ENCODE measurements at places on chromosomes 2 and 18.
A peak's percentile ranks its signal among the peaks of the same experiment; 100 is the strongest.

GRCh38 chr2:196291426-196291825 lies 120.0 kb upstream of the STK17B start:
- DNase-seq, result no peak

DNA sequence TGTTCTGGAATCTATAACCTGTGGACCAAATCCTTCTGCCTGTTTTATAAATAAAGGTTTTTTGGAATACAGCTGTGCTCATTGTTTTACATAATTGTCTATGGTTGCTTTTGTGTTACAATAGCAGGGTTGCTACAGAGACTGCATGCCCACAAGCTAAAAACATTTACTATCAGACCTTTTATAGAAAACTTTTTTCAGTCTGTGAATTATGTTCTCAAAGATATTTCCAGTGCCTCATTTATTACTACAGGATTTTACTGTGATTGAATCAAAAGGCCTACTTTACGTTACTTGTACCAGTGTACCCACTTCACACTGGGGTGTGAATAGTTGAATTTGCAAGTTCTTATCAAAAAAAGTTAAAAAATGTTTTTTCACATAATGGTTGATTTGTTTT lies 7.0 kb downstream of the KIAA1328 start:
- DNase-seq, result no peak

- DNase-seq, result no peak
These were observed 11.1 kb upstream of the DCTN1 start for GRCh38 chr2:74391209-74391579.

- DNase-seq, result no peak
These were observed 104.0 kb downstream of the CYRIA start for GRCh38 chr2:16561676-16562075.

DNA sequence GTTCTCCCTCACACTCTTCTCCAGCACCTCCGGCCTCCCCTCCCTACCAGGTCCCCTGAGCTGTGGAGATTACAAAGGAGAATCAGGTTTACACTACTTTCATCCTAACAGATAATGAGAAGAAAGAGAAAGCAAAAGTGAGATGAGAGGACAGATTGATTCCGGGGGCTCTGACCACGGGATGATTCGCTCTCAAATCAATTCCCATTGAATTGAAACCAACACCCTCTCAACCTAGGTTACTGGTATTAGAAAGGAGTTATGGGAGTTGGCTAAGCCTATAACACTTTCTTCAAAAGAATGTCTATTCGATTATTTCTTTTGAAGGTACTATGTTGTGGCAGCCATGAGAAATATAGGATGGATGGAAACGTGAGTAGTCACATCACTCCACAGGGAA lies 386.2 kb upstream of the TNP1 start:
- no peak for DNase-seq

DNA sequence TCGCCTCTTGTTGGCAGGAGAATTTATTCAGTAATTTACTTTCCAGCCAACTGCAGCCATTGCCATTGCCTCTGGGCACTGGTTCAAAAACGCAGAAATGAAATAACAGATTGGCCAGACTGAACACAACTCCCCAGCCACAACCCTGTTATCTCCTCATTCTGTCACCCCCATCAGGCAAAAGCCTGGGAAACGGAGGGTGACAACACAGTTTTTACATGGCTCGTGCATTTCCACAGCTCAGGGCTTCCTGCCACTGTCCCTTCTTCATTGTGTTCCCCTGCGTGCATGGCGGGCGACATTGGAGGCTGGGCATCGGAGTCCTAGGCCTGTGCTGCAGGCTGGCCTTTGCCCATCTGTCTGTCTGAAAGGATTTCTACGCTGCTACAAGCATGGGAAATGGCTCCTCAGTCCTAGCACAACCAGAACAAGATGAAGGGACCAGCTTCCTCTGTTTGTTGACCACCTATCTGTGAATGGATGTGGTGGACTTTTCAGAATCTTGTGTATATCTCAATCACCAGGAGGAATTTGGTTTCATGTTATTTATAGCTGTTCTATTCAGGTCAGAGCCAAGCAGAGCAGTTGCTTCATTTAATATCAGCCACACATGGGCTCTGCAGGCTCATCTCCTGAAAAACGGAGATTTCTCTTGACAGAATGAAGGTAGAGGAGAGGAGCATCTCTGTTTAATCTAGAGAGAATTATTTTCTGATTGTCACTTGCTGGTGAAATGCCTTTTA lies 107.0 kb downstream of the MGAT5 start:
- no peak for DNase-seq

GRCh38 chr18:36066686-36067054 lies 689 bp downstream of the RPRD1A start:
- DNase-seq, result no peak

- peak; percentile 48 for DNase-seq
These were observed 39.9 kb downstream of the STK17B start for GRCh38 chr2:196131384-196131937.

DNA sequence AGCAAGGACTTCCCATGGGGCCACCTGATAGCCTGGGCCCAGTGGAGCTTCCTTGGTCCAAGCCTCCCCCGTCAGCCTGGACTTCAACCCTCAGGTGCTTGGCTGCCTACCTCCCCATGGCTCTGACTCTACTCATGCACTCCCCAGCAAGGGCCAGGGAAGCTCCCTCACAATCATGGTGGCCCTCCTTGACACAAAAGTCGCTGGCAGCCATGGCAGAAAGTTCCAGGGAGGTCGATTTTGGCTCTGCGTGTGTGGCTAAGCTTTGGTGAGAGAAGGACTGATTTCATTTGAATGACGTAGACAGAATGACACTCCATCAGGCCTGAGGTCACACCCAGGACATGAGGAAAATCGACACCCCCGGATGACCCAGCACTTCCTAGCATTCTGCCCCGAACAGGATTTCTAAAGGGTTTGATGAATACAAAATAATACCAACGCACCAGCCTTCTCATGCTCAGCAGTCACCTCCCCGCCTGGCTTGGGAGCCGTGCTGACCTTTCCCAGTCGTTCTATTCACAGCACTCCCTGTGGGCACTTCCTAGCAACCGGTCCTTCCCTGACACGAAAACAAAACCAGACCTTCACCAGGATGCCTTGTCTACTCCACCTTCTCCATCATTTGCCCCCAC lies 52.7 kb downstream of the LBH start:
- DNase-seq, result no peak

DNA sequence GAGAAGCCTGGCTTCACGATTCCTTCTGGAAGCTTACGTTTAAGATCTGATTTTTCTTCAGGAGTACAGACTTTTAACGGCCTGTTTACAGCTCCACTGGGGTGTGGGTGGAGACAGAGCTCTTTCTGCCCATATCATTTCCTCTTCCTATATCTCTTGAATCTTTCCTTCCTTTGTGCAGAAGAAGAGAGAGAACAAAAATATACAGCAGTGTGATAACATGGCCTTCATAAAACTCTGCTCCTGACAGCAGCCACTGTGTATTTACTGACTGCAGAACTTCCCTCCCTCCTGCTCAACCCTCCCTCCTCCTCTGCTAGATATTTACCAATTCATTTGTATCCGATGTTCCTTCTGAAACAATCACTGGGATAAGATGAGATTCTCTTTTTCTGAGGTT lies 34.1 kb upstream of the REEP1 start:
- DNase-seq, result no peak

- peak; percentile 6 for DNase-seq
These were observed 682 bp upstream of the LNPK start for GRCh38 chr2:176002688-176003210.

- no peak for DNase-seq
These were observed 393.9 kb downstream of the BCL11A start for GRCh38 chr2:60159519-60159918.

DNA sequence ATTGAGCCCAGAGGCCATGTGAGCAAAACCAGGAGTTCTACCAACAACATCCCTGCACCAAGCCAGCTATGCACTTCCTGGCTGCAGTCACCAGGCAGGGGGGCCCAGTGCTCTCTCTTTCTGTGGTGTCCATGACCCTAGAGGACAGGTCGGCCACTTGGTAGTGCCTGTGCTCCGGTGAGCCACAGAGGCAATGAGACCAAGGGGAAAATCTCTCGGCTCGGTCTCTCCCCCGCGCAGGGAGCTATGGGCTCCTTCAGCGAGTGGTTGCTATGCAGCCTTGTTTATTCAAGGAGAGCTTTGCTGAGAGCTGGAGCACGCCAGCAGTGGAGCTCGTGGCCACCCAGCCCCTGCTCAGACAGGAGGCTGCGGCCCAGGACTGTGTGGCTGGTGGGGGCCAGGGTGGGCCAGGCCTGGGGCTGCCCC lies at the start of gene TOGARAM2:
Gene TOGARAM2, plus strand, starts transcription at position 283 of the 426 bp plus-strand sequence. CDS start 13,537 bp downstream, outside the sequence.
- no peak for DNase-seq

DNA sequence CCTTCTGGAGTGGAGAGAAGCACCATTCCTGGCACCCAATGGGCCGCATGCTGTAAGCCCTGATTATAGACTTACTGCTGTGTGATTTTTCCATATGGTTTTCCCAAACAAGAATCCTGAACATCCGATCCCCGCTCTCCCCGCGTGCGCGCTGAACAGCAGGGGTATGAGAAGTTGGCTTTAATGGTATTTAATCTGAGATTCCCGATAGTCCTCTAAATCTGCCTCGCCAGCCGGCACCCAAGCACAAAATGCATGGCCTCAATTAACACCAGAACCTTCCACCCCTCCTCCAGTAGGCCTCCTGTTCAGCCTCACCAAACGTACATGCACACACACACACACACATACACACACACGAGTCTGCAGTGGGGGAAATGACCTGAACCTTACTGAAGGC lies 480.3 kb downstream of the BCL11A start:
- no peak for DNase-seq

DNA sequence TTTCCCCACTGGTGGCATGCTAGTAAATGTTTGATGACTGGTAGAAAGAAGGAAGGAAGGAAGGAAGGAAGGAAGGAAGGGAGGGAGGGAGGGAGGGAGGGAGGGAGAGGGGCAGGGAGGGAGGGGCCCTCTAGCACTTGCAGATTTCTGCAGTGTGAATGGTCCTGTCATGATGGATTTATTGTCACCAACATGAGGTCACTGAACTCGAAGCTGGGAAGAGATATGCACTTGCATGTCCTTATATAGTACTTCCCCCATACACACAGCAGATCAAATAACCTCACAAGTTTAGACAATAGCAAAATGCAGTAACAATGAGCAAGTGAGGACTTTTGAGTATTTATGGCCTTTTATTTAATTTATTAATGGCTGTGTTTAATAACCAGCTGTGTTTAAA lies 44.5 kb upstream of the CXCR4 start:
- DNase-seq, result no peak

DNA sequence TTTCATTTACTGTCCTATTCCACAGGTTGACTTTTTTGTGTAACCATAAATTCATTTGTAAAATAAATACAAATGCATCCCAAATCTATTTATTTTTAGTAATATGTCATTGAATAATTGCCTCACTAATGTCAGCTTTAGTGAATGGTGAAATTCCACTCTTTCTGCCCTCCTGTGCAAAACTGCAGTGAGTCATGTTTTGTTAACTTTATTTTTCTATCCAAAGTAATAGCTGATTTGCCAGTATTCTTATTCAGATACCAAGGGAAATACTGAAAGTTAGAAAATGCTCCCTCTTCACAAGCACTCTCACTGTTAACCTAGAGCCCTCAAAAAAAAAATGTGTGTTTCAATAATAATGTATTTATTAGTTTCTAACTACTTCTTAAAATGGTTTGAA lies 322.8 kb downstream of the RIT2 start:
- no peak for DNase-seq

GRCh38 chr2:44148999-44149398 lies 19.7 kb upstream of the PPM1B start:
- no peak for DNase-seq

Data from tibial nerve (tissue), 4 donors.